ENCODE measurements at places on chromosomes 12 and 14.

GRCh38 chr12:18153826-18154225 lies 63.8 kb upstream of the RERGL start:
- DNase-seq = no peak

GRCh38 chr12:58069268-58069963 lies 128.0 kb downstream of the ATP23 start:
- DNase-seq = no peak

DNA sequence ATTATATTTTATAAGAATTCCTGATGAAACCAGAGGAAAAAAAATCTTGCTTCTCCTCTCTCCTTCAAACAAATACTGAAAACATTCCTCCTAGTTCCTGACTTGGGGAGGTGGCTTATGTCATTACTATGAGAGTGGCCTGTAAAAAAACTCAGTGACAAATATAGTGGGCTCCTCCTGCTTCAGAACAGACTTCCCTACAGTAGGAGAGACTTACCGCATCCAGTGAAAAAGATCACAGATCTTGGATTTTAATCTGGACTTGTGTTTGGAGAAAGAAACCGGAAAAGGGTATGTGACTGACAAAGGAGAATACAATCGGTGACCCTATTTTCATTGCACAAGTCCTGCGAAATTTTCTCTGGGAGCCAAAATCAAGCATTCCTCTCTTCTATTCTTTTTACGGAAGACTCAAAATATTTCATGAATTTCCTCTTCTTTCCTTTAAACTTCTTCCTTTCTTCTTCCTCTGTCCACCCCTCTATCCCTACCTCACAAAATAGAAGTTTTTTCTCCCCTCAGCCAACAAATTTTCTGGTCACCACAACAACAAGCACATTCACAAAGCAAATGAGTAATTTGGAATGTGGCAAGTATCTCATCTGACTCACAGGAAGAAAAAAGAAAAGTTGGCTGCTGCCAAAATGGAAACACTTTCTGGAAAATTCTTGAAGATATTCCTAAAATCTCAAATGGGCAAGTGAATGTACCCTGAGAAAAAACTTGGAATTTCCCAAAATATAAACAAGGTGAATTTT lies 185.1 kb upstream of the CDKN3 start:
- no peak for DNase-seq

GRCh38 chr14:45145214-45145613 lies 9.5 kb downstream of the FANCM start:
- DNase-seq = no peak

DNA sequence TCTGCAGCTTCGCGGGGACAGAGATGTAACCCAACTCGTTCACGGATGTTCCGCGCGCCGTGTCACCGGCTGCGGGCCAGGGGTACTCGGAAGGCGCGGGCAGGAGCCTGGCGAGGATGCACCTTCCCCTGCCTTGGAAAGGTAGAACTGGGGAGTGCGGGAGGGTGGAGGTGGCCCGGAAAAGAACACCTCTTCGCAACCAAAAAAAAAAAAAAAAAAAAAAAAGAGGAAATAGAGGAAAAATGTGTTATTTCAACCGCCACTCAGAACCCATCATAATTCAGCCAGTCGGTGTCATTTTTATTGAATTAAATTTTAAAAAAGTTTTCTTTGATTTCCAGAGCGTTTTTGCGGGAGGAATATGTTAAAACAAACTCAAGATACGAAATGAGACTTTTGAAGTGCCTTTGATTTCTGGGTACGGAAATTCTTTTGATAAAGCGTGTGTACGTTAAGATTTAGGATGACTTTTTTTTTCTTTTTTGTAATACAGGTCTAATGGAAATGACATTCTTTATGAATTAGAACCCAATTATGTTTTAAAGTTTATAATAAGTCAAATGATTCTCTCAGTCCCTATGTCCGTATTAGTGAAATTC lies 8.9 kb downstream of the CDKN1B start:
- DNase-seq = no peak

- DNase-seq = no peak
These were observed 57.9 kb upstream of the TMX1 start for GRCh38 chr14:51182131-51182565.

DNA sequence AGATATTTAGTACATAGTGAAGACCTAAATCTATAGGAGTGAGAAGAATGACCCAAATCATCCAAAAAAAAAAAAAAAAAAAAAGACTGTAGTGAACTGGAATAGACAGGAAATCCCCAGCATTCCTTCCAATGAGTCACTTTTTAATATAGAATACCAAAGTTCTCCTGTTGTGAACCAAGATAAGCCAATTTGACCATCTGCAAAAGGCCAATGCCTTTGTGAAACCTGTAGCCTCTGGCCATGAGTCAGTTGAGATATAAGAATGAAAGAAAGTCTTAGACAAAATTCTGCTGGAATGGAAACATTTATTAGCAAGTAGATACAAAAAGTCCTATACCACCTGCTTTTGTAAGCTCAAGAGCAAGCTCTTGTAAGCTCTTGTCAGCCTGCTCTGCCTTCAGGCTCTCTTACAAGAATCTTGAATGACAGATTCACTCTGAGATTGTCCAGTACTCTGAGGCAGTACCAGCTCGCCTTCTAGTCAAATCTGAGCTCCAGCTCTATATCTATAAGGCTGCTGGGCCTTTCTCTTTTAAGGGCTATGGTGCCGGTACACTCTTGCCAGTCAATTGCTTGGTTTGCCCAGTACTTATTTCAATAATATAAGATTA lies 243.0 kb upstream of the TMTC1 start:
- DNase-seq = no peak

DNA sequence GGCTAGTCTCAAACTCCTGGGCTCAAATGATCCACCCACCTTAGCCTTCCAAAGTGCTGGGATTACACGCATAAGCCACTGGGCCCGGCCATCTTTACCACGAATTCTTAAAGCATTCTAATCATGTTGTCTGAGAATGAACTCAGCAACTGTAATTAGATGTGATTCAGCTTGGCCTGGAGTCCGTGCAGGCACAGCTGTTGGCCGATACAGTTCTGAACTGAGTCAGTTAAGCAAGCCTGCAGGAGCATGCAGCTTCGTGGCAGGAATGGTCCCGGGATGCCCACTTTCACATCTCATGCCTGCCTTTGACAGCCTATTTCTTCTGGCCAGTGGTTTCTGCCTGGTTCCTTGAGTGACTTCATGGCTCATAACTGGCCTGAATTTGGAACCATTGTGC lies 194.1 kb downstream of the ANO6 start:
- peak; percentile 40 for DNase-seq

GRCh38 chr14:99481745-99482099 lies 513 bp downstream of the CCNK start:
- no peak for DNase-seq

- no peak for DNase-seq
These were observed 5.8 kb downstream of the IGF1 start for GRCh38 chr12:102474438-102475064.
